ENCODE measurements at places on chromosomes 1 and 21.
A peak's percentile ranks its signal among the peaks of the same experiment; 100 is the strongest.

GRCh38 chr1:206581571-206581981, 30.7 kb downstream of the EIF2D start:
- no peak for DNase-seq

GRCh38 chr1:52672946-52673345, 25.2 kb downstream of the COA7 start:
- DNase-seq, result no peak

- no peak for DNase-seq
These were observed 54.9 kb downstream of the RGL1 start for GRCh38 chr1:183859831-183860230.

GRCh38 chr1:99850459-99851291, 514 bp downstream of the AGL start:
- DNase-seq, result no peak

DNA sequence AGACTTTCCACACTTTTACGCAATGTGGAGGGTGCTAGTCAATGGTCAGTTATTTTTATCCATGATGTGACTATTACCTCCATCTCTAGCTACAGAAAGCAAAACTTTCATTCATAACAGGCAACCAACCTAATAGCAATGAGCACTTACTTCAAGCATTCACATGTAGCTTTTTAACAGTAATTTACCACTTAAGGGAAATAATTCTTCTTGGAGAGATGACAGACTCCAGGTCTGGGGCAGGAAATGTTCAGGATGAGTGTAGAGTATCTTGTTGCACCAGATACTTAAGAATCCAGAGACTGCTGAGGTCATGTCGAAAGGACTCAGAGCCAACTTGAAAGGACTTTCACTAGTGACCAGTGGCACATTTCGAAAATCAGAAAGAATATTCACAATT, 347.6 kb downstream of the CHRM3 start:
- DNase-seq, result no peak

DNA sequence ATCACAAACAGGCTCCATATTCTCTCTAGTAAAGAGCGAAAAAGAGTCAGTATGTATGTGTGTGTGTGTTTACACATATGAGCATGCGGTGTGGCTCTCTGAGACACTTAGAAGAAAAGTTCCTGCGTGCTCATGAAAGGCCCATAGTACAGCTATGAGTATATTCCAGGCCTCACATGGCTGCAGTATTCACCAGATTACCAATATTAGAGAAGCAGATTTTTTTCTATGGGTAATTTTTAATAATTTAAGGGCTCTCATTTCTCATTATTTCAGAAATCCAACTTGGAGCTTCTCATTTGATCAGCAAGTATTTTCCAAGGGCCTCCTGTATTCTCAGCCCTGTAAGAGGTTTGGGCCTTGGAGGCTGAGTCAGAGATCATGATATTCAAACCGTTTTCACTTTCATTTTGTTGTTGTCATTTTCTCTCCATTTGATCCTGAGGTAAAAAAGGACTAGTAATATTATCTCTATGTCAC, 232.9 kb upstream of the SGIP1 start:
- DNase-seq, result no peak

- DNase-seq, result no peak
These were observed 6.7 kb downstream of the ZBTB7B start for GRCh38 chr1:155009221-155009711.

- no peak for DNase-seq
These were observed 98.0 kb upstream of the C1orf105 start for GRCh38 chr1:172322219-172323061.

GRCh38 chr1:111099289-111099688, 40.6 kb downstream of the DRAM2 start:
- no peak for DNase-seq

DNA sequence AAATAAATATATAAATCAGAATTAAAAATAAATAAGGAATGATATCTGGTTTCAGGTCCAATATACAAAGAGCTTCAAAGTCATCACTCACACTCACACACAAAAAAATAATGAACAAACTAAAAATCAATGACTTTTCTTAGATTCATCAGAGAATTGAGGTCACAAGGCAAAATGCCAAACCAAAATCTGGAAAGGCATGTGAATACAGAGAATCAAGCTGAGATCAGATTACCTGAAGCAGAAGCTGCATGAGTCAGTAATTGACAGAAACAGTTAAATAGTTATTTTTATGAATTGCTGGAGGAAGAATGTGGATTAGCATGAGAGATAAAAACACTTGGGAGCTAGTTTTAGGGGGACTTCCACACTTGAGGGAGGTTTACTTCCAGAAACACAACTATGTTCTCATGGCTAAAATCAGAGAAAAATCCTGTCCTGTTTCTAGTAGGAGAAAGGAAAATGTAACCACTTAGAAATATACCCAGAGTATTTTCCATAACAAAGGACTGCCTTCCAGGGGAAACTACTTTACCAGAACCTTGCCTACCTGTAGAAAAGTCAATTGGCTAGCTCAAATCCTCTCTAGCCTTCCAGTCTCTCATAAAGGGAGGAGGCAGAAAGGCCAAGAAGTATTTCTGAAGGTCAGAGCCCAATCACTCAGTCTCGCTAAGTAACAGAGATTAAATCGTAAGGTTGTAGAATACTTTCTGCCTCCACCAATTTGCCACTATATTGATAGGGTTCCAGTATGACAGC, 536.6 kb upstream of the NR5A2 start:
- DNase-seq, result no peak

GRCh38 chr1:224785040-224785328, 144.5 kb upstream of the DNAH14 start:
- DNase-seq, result no peak

DNA sequence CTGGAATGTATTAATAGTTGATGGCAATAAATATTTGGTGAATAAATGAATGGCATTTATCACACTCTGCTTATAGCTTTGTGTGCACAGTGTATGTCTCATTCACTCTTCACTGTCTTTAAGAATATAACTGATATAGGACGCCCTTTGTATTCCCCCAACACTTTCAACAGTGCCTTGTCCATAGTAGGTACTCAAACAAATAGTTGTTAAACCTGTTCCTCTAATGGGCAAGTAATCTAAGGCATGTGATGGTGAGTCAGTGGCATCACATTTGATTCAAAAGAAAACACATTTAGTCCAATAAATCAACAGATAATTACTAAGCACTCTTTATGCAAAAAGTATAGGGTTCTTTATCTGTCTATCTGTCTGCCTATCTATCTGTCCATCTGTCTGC, 11.2 kb upstream of the RXRG start:
- DNase-seq, result peak; percentile 46

GRCh38 chr1:193259636-193260035, 73.2 kb upstream of the B3GALT2 start:
- no peak for DNase-seq

GRCh38 chr21:44836666-44837471, 19.0 kb upstream of the SUMO3 start:
- DNase-seq, result peak; percentile 21

DNA sequence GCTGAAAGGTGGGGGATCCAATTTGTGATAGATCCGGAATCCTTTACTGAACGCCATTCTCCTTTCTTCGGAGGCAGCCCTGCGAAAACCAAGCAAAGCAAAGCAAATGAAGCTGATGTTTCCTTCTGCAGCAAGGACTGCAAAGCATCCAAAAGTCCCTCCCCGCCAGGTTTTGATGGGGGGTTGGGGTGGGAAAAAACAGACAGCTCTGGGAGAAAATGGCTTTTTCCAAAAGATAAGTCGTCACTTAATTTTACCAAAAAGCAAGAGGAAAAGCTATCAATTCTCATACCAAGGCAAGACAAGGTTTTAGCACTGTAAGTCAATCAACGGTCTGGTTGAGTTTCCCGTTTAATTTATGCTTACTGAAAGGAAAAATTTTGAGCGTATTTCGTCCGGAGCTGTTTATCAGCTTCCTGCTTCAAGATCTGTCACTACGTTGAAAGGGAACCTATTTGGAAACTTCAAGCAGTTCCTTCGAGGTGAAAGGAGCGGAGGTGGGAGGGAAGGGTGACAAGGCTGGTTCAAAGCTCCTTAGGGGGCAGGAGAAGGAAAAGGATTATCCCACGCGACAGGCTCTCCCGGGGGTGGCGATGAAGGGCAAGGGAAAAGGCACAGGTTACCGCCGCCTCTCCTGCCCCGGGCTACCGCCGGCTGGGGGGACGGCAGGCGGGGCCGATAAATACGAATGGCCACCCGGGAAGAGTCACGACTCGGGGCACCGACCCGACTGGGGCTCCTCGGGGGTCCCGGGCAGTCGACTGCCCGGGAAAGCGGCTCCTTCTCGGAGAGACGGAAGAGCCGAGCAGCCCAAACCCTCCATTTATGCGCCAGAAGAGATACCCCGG, 750 bp downstream of the SYNJ1 start:
- no peak for DNase-seq

- DNase-seq, result no peak
These were observed 12.6 kb downstream of the SLC22A15 start for GRCh38 chr1:115988953-115989352.

- DNase-seq, result no peak
These were observed 512.2 kb downstream of the LTN1 start for GRCh38 chr21:28480470-28480869.

GRCh38 chr1:109989506-109990301, 5.1 kb downstream of the AHCYL1 start:
- no peak for DNase-seq

- no peak for DNase-seq
These were observed 2.2 kb downstream of the ZC3H12A start for GRCh38 chr1:37476460-37477197.

GRCh38 chr1:108590441-108590840, 30.5 kb downstream of the EEIG2 start:
- DNase-seq, result no peak

- DNase-seq, result no peak
These were observed 20.2 kb downstream of the LHX9 start for GRCh38 chr1:197937381-197937780.

- DNase-seq, result no peak
These were observed 44.3 kb downstream of the TPR start for GRCh38 chr1:186330758-186331157.

DNA sequence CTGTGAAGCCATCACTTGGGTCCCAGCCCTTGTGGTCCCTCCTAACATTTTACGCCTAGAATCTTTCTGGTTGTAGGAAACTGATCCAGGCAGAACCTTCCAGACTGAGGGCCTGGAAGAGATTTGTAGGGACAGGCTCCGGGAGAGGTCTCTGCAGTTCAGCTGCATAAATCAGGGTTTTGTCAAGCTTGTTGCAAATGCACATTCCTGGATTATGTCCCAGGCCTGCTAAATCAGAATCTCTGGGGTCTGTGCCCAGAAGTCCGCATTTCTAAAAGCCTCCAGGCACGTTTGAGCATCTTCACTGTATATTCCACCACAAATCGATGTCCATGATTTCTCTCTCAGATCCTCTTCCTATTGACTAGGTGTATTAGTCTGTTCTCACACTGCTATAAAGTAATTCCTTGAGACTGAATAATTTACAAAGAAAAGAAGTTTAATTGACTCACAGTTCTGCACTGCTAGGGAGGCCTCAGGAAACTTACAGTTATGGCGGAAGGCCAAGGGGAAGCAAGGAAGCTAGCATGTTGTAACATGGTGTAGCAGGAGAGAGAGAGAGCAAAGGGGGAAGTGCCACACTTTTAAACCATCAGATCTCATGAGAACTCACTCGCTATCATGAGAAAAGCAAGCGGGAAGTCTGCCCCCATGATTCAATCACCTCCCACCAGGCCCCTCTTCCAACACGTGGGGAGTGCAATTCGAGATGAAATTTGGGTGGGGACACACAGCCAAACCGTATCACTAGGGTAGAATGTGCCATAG, 1.2 kb upstream of the FHAD1 start:
- no peak for DNase-seq

DNA sequence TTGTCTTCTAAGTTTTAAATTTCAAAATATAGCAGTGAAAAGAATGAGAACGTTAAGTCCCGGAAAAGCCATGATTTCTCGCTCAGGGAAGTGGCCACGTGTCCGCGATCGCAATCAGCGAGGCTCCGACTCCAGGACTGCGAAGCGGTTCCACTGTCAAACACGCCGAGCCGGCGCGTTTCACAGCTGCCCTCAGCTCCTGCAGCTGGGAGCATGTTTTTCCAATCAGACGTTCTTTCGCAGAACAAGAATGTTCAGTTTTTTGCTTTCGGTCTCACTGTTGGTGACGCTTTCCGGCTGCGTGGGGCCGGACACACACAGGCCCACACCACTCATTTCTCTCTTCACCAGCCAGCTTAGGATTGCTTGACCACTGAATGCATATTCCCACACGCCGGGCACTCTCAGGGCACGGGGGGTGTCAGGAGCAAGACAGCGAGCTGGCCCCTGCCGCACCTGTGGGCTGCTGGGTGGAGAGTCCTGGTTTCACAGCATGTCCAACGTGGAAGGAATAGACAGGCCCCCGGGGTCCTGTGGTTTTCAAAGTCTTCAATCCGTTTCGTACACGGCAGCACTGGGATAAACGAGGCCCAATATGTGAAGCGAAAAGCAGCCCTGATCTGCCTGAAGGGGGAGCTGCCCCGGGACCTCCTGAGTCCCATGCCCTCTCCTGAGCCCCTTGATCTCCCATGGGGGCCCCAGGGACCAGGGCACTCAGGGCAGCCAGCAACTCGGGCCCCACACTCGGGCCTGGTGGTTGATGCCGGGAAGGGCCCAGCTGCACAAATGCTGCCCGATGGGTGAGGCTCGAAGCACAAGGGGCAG, 47.3 kb upstream of the COL18A1 start:
- no peak for DNase-seq

DNA sequence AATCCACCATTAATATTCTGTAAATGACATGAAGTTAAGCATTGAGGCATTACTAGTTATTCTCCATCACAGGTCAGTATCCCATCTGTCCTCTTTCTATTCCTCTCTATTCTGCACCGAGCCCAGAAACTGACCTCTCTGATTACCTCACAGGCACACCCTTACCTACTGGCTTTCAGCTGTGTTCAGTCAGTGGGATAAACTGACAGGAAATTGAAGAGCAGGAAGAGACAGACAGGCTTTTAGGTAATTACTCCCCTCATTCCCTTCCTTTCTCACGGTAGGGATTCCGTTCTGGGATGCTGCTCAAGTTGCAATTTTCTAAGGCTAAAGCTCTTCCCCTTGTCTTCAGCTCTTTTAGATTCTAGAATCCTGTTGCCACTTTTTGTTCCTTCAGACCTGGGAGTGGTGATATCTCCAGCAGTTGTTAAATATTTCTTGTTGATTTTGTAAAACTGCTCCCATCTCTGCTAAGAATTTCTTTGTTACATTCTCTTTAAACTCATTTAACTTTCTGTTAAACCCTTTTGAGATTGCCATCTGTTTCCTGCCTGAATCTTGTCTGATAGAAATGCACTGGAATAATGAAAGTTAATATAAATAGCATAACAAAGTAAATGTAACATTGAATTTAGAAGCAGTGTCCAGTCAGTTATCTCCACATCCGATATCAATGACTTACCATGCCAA, 1063.4 kb downstream of the PLA2G4A start:
- DNase-seq, result no peak

Data from NCI-H510A (cell line).